SW480 (cell line): ENCODE measurements at places on chromosomes 16 and 17.

- DNase-seq = no peak
Observed at GRCh38 chr16:1552129-1552528, 18.7 kb downstream of the TMEM204 start.

GRCh38 chr17:28182559-28182958, 136.4 kb upstream of the TMEM97 start:
- no peak for DNase-seq

DNA sequence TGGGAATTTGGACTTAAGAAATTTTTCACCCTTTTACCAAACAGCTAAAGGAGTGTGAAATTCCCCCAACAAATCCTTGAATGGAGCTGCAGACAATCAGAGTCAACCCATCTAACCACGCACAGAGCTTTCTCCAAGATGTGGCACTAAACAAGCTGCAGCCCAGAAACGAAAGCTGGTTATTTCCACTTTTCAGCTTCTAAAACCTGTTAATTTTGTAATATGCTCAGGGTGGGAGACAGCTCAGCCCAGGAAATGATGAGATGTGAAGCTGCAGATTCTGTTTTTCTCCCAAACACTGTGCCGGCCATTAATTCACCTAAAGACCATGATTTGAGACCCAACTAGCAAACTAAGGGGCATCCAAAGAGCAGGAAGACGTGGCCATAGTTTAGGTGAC, 33.2 kb upstream of the ABR start:
- DNase-seq = no peak

DNA sequence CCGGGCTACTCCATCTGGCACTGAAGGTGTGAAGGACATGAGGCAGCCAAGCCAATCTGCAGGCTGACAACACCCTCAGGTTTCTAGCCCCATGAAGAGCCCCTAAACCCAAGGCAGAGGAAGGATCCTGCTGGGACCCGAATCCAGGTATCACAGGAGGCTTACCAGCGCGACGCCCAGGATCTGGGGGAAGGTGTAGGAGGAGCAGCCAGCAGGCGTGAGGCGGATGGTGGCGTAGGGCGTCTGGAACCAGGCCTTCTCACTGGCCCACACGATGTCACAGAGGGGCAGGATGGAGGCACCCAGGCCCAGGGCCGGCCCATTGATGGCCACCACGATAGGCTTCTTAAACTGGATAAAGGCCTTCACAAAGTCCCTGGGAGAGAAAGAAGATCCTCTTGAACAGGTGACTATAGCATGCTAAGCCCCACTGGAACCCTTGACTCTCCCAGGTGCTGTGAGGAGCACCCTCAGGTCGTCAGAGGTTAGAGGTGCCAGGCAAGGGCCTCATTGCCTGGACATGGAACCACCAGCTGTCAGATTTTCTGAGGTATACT, 71.7 kb downstream of the DYNLRB2 start:
- no peak for DNase-seq

DNA sequence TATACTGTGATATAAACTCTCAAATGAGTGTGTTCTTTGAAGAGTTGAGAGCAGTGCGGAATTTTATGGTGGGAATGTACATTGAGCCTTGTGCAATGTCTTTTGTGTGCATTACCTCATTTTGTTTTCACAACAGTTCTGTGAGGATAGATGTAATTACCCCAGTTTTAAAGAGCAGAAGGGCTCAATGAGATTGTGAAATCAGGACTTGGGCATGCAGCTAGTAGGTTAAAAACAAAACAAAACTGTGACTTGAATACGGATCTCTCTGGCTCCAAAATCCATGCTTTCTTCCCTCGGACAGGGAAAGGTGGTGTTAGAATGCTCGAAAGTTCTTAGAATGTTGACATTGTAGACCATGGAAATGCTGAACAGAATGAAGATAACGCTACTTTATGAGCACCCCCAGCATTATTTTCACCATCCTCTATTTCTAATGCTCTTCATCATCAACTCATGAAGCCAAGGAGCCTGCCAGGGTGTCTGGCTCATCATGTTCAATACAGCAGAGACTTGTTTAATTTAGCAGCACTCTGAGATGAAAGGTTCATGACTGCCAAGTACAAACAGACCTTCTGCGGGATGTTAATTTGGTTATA, 17.1 kb downstream of the MRTFB start:
- no peak for DNase-seq

DNA sequence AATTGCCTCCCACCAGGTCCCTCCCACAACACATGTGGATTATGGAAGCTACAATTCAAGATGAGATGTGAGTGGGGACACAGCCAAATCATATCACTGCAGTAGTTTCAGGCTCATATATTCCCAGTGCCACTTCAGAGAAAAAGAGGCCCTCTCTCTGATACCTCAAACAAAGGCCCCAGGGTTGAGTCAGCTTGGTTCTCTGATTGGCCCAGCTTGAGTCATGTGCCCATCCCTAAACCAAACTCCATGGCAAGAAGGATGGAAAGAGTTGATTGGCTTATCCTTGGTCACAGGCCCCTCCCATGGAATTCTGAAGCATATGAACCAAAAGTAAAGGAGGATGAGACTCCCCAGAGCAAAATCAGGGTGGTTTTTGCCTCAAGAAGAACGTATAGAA, 75.9 kb upstream of the IRX6 start:
- no peak for DNase-seq

DNA sequence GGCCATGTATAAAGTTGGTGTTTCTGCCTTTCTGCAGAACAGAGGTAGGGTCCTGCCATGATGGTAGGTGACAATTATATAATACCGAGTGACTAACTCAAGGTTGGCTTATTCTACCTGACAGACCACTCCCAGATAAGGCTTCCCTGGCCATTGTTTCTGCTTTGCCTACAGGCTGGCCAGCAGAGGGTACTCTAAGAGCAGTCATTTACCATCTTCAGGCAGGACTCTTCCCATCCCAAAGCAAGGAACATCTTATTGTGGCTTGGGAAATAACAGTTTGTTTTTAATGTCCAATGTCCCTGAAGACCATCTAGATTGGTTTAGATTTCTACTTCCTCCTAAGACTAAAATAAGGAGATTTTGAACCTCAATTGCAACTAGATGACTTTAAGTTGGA, 74.1 kb downstream of the SNX11 start:
- peak; percentile 71 for DNase-seq
